ENCODE measurements at places on chromosomes 4 and X.

DNA sequence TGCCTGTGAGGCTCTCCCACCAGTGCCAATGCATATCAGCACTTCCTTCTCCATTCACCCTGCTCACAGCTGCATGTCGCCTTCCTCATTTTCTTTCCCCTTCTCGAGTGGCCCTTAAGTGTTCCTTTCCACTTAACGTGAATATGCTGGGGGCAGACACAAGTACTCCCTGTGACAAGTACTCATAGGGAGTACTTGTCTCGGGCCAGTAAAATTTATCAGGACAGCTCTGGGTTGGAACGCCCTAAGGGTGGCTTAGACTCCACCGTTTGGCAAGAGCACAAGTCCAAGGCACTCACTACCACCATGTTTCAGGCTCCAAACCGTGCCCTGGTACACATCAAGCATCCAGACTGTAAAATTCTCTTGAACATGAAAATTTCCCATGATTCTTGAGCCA is 3.9 kb upstream of the LDOC1 start:
- DNase-seq = no peak

- DNase-seq = no peak
Measured at GRCh38 chrX:97119474-97120109, 235.9 kb downstream of the RPA4 start.

DNA sequence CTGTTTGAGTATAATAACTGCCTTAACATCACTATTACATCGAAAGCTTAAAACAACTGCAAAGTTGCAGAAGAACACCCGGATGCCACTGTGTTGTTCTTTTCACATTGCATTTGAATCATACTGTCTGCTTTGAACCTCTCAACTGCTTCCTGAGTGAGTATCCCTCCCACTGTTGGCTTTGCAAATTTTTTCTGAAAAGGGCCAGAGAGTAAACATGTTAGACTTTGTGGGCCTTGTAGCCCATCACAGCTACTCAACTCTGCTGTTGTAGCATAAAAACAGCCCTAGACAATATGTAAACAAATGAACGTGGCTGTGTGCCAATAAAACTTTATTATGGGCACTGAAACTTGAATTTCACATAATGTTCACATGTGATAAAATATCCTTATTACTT is 76.1 kb downstream of the NSG1 start:
- no peak for DNase-seq

- no peak for DNase-seq
Measured at GRCh38 chrX:132664273-132664672, 175.4 kb upstream of the MBNL3 start.

DNA sequence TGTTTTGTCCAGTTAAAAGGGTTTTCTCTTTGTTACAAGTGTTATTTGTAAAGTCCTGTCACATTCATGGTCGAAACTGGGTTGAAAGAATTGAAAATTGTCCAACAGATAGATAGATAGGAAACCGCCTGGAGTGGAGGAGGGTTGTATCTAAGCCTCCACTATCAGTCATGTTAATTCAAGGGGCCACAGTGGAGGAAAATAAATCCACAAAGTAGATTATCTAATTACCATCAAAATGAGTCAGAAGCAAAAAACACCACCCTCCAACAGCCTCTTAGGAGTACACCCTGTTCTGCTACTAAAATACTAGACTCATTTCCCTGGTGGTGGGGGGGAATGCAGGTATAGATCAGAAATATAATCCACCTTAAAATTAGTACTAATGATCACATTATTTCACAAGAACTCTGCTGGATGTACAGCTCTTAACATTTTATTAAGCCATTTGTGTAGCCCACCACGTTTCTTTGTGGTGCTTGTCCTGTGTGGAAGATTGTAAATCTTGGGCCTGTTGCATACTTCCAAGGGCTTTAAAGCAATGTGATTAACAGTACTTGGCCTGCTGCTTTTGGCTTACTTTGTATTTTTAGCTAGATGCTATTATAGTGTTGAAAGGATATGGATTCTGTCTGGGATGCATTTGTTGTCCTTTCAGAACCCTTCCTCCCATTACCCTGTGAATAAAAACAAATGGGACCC is 26.8 kb downstream of the RBBP7 start:
- DNase-seq = no peak

- no peak for DNase-seq
Measured at GRCh38 chr4:52822972-52823701, 39.0 kb upstream of the RASL11B start.

GRCh38 chrX:12080265-12080664 is 58.0 kb upstream of the FRMPD4 start:
- DNase-seq = no peak

DNA sequence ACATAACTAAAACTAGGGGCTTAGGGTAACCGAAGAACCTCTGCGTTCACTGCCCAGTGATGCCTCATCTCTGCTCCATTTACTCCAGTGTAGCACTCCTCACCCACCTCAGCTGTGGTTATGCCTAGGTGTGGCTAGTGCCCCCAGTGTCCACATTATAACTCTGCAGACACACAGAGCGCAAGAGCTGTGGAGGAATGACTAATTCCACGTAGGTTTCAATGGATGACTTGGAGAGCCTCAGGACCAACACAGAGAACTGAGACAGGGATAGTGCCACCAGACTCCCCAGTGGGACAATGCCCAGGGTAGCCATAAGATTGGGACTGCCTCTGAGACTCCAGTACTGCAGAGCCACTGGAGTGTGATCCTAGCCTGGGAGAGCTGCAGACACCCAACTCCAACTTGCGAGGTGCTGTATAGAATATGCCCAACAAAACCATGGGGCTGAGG is 542.4 kb upstream of the DIPK2B start:
- no peak for DNase-seq

- no peak for DNase-seq
Measured at GRCh38 chrX:17983389-17983788, 122.3 kb upstream of the RAI2 start.

GRCh38 chr4:24850674-24851073 is 55.3 kb downstream of the SOD3 start:
- DNase-seq = no peak

DNA sequence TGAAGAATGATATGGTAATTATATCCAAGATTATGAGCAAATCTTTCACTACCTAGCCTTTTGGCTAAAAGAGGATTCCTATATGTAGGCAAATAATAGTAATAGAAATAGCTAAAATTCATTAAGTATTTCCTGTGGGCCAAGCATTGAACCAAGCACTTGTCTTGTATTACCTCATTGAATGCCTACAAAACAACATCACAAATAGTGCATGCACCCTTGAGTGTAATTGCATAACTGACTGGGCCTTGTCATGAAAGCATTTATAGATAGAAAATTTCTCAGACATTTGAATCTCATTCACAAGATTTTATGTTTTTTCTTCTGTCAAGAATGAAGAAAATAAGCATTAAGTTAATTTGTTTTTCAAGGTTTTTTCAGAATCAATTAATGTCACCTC is 3.9 kb upstream of the HPGDS start:
- DNase-seq = no peak

GRCh38 chrX:17500145-17500579 is 125.2 kb downstream of the NHS start:
- DNase-seq = no peak

- no peak for DNase-seq
Measured at GRCh38 chr4:168475745-168476144, 4.5 kb downstream of the DDX60L start.

GRCh38 chrX:120749141-120749846 is 119.4 kb upstream of the C1GALT1C1 start:
- peak; percentile 2 for DNase-seq

GRCh38 chr4:5381961-5382441 is 326.4 kb downstream of the EVC2 start:
- DNase-seq = no peak

DNA sequence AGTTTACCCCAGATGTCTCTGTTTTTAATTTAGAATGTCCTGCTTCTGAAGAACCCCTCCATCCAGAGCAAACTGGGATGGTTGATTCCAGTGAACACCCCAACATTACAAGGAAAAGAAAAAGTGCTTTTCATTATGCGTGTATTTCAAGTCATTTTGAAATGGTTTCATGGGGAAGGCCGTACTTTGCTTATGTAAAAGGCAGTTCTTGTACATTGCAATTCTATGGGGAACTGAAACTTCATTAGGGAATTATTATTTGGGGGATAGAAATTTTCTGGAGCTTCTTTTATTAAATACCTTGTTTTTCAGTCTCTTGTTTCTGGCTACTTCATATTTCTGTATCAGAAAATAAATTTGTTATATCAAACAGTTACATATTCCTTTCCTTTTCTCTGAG is 96.9 kb upstream of the ZNF518B start:
- DNase-seq = no peak

DNA sequence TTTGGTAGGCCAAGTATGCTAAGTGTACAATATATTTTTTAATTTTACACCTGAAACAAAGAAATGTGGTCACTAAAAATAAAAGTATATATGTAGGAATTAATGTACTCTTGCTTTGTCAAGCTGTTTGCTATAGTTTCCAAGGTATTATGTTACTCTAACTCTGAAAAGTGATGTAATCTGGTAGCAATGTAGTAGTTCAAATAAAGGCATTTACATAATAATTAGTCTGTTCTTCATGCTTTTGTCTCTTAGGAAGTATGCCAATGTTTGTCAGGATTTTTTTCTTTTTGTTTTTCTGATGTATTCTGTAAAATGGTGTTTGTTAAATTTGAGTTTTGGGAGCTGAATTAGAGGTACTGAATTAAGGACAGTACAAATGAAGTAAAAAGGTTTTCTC is 89.5 kb downstream of the PLS3 start:
- no peak for DNase-seq

- peak; percentile 43 for DNase-seq
Measured at GRCh38 chr4:89894649-89895550, at the start of gene MMRN1. Gene MMRN1 (plus strand): TSS chr4:89894854. CDS start chr4:89894972, 118 bp downstream.

- peak; percentile 74 for DNase-seq
Measured at GRCh38 chr4:123477711-123478209, 81.2 kb downstream of the SPRY1 start.

DNA sequence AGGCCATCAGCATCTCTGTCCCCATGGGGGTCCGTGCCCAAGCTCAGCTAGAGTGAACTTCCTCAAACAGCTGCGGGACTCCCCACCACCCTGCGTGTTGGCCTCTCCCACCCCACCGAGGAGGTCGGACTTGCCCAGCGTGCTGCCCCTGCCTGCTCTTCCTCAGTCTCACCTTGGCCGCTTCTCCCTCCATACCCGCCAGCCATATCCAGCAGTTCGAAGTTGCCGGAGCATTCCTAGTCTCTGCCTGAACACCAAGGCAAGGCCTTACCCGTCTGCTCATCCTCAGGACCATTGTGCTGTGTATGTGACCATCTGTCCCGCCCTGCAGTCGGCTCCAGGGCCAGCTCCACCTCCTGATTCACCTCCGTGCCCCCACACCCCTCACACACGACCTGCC is 84.5 kb downstream of the WFS1 start:
- no peak for DNase-seq

GRCh38 chrX:13655674-13656073 is 2.7 kb downstream of the TCEANC start:
- no peak for DNase-seq

DNA sequence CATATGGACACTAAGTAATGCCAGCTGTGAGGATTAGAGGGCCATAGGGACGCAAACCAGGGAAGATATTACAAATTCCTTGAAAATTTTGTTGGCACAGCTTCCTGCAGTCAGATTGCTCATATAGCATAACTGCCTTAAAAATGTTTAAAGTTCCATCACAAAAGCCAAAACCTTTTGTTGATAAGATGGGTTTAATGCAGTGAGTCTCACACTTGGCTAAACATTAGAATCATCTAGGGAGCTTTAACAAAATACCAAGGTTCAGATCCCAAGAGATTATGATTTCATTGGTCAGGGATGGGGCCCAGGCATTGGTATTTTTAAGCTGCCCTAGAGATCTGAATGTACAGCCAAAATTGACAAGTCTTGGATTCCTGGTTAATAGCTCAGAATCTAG is 376.5 kb upstream of the MAD2L1 start:
- DNase-seq = no peak

GRCh38 chr4:106019771-106020170 is 124.5 kb downstream of the NPNT start:
- no peak for DNase-seq

DNA sequence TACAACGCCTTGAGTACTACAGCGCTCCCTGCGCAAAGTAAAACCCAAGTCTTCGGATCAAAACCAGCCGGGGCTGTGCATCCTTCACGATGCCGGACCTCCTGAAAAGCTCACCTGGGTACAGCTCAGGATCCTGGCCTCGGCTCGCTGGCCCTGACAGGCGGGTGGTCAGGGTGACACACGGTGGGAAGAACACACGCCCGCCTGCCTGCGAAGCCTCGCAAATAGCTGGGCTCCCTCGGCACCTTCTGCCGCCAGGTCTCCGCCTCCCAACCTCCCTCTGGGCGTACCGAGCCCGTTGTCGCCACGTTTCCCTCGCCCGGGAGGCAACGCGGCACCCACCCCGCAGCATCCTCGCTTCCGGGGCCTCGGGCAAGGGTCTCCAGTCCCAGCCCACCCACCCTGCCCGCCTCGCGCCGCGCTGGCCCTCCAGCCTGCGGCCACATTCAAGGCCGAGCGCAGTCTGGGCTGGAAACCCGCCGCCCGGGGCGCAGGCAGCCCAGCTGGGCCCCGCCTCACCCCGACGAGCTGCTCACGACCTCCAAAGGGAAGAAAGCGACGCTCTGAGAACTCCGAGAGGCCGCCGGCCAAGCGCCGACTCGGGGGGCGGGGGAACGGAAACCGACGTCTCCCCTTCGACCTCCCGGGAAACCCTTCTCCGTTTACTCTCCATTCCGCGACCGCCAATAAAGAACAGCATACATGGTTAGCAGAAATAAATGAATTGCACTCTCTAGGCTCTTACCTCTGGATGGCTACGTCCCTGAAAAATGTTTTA is 511 bp downstream of the PPM1K start:
- DNase-seq = peak; percentile 64

DNA sequence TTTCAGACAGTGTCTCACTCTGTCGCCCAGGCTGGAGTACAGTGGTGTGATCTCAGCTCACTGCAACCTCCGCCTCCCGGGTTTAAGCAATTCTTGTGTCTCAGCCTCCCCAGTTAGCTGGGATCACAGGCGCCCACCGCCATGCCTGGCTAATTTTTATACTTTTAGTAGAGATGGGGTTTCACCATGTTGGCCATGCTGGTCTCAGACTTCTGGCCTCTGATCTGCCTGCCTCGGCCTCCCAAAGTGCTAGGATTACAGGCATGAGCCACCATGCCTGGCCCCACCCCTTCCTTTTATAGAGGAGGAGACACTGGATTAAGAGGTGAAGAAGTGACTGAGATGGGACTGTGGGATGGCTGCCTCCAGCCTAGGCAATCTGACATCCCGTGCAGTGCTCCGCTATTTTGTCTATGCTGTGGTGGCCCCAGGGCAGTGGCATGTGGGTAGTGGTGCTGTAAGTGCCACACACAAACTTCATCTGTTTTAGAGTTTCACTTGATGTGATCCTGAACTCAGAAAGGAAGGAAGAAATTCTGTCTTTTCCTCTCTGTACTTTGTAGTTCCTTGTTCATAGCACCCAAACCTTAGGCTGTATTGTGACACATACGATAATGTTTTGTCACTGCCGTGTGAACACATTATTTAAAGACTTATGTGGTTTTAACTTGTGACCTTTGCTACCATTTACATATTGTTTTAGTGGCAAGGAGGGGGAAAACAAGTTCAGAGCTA is 48.9 kb downstream of the FNIP2 start:
- DNase-seq = peak; percentile 28

GRCh38 chrX:84479086-84479485 is 23.2 kb downstream of the HDX start:
- no peak for DNase-seq

GRCh38 chr4:59553063-59553720 is 1646.9 kb upstream of the ADGRL3 start:
- no peak for DNase-seq
